NCI-H1417 (cell line): ENCODE measurements at places on chromosomes 1 and 21.
A peak's percentile ranks its signal among the peaks of the same experiment; 100 is the strongest.

DNA sequence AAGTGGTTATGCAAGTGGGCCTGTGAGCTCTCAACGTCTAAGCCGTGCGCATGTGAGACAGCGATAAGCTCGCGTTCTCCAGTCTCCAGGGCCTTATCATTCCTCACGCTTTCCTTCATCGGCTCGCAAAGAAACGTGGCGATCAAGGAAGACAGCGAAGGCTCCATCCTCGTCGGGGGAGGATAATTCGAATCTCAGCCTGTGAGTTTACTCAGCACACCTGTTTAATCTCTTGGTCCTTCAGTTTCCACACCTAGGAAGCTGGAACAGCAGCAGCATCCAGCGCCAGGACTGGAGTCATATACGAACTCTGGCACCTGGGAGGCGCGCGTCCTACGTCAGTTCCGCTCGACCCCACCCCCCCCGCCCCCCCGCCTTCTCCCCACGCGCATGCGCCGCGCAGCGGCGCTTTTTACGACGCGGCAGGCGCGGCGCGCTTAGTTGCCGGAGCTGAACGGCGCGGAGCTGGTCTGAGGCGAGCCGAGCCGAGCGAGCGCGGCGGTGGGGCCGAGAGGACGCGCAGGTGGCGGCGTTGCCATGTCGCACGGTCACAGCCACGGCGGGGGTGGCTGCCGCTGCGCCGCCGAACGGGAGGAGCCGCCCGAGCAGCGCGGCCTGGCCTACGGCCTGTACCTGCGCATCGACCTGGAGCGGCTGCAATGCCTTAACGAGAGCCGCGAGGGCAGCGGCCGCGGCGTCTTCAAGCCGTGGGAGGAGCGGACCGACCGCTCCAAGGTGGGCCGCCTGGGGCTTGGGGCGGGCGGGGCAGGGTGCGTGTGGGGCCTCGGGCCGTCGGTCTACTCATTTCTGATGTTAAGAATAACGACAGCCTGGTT is at the start of gene PITHD1:
PITHD1 (plus strand) TSS at position 440 of the 836 bp plus-strand sequence; CDS start at position 538, 98 bp downstream.
- peak; percentile 89 for DNase-seq

DNA sequence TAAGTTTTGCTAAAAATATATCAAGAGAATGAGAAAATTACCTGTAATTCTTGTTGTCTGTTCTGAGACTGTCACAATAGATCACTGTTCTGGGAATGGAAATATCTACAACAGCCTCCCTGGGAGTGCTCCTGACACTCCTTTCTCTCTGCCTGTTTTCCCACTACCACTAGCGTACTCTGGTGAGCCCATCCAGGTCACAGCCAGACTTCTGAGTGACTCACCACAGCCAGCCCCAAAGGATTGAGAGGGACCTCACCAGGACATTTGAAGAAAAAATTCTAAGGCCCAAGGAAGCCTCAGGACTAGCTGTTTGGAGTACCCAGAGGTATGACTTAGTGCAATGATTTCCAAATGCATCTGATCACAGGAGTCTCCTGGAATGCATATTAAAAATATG is 39.0 kb upstream of the TADA1 start:
- DNase-seq: no peak

GRCh38 chr1:11920239-11920903 is 5.9 kb downstream of the KIAA2013 start:
- no peak for DNase-seq

- no peak for DNase-seq
These were observed 1882.4 kb downstream of the NCAM2 start for GRCh38 chr21:22880573-22880972.

DNA sequence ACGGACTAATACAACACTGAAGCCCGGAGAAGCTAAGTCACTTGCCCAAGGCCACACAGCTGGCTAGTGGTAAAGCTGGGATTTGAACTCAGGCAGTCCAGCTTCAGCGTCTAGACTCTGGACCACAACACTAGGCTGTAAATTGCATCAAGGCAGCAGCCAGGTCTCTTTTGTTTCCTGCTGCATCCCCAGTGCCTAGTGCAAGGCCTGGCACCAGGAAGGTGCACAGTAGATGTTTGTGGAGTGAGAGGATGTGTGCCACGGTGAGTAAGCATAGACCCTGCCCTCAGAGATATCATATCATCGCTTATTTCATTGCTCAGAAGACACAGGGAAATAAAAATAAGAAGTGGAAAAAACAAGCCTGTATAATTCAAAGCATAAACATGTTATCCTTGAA is 40.9 kb downstream of the IGSF21 start:
- no peak for DNase-seq

- DNase-seq: peak; percentile 89
These were observed 5.4 kb upstream of the TRPM2 start for GRCh38 chr21:44347911-44348451.

- DNase-seq: peak; percentile 42
These were observed 19.5 kb downstream of the S100B start for GRCh38 chr21:46585191-46585953.

- no peak for DNase-seq
These were observed 1.7 kb upstream of the TMEM50B start for GRCh38 chr21:33481314-33481943.

- DNase-seq: peak; percentile 89
These were observed 171.4 kb downstream of the CAMTA1 start for GRCh38 chr1:6956488-6957159.

- no peak for DNase-seq
These were observed 20.9 kb upstream of the LYPLAL1 start for GRCh38 chr1:219152751-219153150.
